ENCODE measurements at places on chromosomes 2 and 18.
A peak's percentile ranks its signal among the peaks of the same experiment; 100 is the strongest.

- no peak for DNase-seq
Observed at GRCh38 chr18:78627551-78628346, 351.9 kb upstream of the SALL3 start.

DNA sequence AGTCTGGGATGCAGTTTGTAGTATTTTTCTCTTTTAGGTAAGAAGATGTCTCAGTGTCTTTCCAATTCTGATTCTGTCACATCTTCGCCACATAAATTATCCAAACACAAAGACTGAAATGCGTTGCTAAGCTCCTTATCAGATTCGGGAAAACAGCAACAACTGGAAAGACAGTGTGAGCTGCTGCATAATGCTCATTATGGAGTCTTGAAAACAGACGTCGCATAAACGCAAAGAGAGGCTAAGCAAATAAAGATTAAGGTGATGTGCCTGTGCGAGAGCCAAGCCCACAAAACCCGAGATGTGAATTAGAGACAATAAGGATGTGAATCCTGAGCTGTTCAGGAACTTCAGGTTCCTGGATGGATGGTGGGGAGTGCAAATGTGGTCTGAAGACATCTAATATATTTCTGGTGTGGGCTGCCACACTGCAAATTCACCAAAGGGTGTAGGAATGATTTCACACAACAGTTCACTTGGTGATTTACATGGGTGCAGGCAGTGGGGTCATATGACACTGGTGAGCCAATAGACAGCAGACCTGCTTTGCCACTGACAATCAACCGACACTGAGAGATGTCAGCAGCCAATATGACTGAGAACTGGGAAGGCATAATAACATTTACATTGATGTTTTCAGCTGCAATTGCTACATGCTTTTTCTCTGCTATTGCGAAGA, 195.8 kb downstream of the MTX2 start:
- no peak for DNase-seq

DNA sequence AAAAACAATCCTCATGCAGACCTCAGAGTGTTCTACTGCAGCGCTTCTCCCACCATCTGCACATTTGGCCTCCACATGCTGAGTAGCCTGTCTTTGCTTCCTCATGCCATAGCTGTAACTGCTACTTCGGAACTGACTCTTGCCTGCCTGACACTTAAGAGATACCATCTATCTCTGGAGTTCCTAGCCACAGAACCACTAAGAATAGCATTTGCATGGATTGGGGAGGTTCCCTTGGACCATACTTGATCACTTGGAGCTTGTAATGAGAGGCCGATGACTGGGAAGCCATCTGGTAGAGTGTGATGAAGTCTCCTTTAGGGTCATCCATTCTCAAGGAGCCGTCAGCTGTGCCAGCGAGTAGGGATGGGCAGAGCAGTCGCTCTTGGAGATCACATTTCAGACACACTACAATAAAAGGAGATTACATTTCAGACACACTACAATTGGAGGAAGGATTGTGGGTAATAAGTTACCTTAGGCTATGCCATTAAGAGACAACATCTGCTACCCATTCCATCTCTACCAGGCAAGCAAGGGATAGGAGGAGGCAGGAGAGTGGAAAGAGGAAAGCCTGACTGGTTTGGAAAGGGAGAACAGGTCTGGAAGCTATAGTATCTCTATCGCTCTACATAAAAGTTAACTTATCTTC, 21.8 kb downstream of the DOK1 start:
- no peak for DNase-seq

- peak; percentile 47 for DNase-seq
Observed at GRCh38 chr2:28366496-28367282, 26.0 kb upstream of the FOSL2 start.
